ENCODE measurements at places on chromosomes 7 and 10.

GRCh38 chr7:95525503-95525902, 39.8 kb downstream of the ASB4 start:
- no peak overlapping the region for H3K4me3 ChIP-seq
- DNase-seq: no peak
- no peak overlapping the region for H3K27ac ChIP-seq
- no peaks in the 10 kb centered on the region for H3K27me3 ChIP-seq

DNA sequence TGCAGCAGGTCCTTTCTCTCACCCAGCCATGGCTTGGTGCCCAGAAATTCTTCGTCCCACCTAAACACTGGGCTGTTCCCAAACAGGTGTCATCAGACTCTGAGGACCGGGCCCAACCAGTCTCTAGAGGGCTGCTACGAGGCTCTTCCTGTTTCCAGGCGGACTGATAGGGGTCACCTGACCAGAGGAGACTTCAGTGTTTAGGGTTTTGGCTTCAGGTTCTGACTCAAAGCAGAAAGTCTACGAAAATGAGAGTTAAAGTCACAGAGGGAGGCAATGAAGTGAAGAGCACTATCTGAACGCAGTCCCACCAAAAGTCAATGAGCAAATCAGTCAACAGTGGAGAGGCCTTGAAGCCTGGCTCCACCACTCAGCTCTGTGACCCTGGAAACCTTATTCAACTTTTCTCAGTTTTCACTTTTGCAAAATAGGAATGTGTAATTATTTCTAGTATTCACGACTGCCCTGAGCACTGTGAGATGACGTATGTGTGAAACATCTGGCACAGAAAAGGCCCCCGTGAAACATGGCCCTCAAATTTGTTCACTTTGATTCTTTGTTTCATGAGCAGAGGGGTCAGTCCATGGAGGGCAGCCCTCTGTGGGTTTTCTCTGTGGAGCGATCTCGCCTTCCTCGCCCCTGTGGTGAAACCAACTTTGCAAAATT, 189.9 kb upstream of the PDE1C start:
- H3K4me1 ChIP-seq: no peaks in the 10 kb centered on the region
- no peaks in the 10 kb centered on the region for H3K36me3 ChIP-seq
- no peak for DNase-seq
- H3K27ac ChIP-seq: no peak overlapping the region

- no peak for DNase-seq
- H3K4me3 ChIP-seq: no peak overlapping the region
- no peaks in the 10 kb centered on the region for H3K27me3 ChIP-seq
- no peak overlapping the region for H3K27ac ChIP-seq
- no peaks in the 10 kb centered on the region for H3K4me1 ChIP-seq
- H3K36me3 ChIP-seq: no peaks in the 10 kb centered on the region
Observed at GRCh38 chr10:62426086-62426485, 51.9 kb downstream of the ZNF365 start.

DNA sequence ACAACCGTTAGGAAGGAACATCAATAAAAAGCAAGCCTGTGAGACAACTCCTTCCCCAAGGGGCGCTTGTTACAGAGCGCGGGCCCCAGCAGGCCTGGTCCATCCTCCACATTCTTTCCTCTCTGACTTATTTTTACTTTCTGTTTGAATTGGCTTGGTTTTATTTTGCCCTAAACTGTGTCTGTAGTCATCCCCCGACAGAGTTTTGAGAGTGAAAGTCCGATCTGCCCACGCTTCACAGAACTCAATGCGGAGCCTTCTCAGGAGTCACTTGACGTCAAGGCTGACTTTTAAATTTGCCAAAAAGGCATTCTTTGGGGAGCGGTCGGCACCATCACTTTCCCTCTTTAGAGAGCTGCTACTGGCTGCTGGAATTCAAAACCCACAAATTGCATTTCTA, 150.1 kb upstream of the KLF6 start:
- H3K4me3 ChIP-seq: peak overlapping the region; percentile 45
- H3K27ac ChIP-seq: peak overlapping the region; percentile 68
- H3K4me1 ChIP-seq: peaks cover 6% of the 10 kb centered on the region
- no peaks in the 10 kb centered on the region for H3K27me3 ChIP-seq
- peak; percentile 9 for DNase-seq
- no peaks in the 10 kb centered on the region for H3K36me3 ChIP-seq

- no peaks in the 10 kb centered on the region for H3K4me1 ChIP-seq
- H3K27ac ChIP-seq: no peak overlapping the region
- DNase-seq: no peak
Observed at GRCh38 chr10:44513591-44513990, 128.7 kb upstream of the CXCL12 start.

Measured in effector memory CD4-positive, alpha-beta T cell (primary cell).